ENCODE measurements at places on chromosomes 3 and 15. TPM values are rescaled to one million over a fixed set of nuclear protein-coding genes. Genes with fewer than 3 reads are reported as not detected.
A peak's percentile ranks its signal among the peaks of the same experiment; 100 is the strongest.

DNA sequence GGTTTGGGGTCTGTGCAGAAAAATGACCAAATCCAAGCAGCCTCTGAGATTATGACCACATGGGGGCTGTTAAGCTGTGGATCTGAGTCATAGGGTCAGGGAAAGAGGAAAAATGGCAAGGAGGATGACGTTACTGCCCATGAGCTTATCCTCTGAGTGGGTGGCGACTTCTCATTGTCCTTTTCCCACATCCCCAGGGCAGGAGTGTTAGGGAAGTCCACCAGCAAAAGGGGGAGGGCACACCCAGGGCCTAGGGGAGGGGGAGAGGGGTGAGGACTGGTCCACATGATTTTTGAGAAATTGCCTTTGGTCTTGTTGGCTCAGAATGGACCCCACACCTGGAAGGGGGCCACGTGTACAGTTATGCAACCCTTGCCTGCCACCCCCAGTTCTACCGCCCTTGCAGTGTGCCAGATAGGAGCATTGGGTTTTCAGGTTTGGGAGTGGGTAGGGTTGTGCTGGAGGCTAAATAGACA lies 2.6 kb downstream of the CD276 start:
- DNase-seq: no peak

DNA sequence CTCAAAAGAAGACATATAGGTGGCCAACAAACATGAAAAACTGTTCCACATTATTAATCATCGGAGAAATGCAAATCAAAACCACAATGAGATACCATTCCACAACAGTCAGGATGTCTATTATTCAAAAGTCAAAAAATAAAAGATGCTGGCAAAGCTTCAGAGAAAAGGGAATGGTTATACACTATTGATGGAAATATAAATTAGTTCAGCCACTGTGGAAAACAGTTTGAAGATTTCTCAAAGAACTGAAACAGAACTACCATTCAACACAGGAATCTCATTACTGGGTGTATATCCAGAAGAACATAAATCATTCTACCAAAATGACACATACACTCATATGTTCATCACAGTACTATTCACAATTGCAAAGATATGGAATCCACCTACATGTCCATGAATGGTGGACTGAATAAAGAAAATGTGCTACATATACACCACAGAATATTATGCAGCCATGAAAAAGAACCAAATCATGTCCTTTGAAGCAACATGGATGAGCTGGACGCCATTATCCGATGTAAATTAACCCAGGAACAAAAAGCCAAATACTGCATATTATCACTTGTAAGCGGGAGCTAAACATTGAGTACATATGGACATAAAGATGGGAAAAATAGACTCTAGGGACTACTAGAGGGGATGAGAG lies 32.7 kb upstream of the DGKG start:
- DNase-seq: no peak

The IFT80 gene
- total RNA-seq: 8.3 TPM

The MSL2 gene
- total RNA-seq: 20.1 TPM

GRCh38 chr3:23539185-23539584 lies 266.6 kb upstream of the UBE2E1 start:
- DNase-seq: no peak

- DNase-seq: no peak
Observed at GRCh38 chr3:29514912-29515311, 234.0 kb downstream of the RBMS3 start.

GRCh38 chr15:49339656-49340055 lies 83.4 kb upstream of the FGF7 start:
- no peak for DNase-seq

DNA sequence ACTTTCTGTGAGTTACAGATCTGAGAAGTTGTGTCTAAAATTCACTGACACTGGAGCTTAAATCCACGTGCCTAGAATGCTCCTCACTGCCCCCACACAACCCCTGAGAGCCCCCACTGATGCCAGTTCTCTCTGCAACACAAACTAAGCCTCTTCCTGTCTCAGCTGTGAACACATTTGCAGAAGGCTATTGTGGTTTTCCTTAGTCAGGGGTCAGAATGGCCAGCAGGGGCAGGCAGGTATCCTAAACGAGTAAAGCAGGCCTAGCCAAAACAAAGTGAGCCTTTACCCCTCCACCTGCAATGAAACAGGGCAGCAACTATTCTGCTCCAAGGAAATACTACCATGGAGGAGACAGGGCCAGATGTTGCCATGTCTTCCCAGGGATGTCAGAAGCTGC lies 78.6 kb downstream of the FHIT start:
- DNase-seq: no peak

DNA sequence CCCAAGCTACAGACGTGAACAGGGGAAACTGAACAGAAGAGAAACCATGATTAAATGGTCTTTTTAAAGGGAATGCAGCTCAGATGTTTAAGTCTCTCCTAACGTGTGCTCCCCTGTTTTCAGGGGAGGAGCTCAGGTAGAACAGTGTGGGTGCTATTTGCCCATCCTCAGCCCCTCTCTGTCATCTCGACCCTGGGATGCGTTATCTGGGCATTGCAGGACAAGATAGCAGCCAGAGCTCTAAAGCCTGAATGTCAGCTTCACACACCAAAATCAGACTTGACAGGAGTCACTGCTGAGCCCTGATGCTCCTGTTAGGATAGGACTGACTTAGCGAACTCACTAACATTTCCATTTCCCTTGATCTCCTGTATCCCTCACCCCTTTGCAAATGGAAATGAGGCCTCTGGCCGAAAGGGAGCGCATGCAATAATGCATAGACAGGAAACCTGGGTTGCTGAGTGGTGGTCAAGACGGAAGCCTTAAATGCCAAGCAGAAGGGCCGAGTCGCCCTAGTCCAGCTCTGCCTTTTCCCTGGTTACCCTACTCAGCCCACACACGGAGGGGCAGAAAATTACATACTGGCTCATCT lies 234.9 kb upstream of the TPM1 start:
- DNase-seq: no peak

- no peak for DNase-seq
Observed at GRCh38 chr3:60754617-60755016, 496.6 kb downstream of the FHIT start.

GRCh38 chr3:73216310-73216709 lies 154.9 kb downstream of the EBLN2 start:
- no peak for DNase-seq

GRCh38 chr3:194098081-194098842 lies 37.7 kb upstream of the HES1 start:
- DNase-seq: no peak

- no peak for DNase-seq
Observed at GRCh38 chr15:58222679-58223078, 84.5 kb downstream of the AQP9 start.

DNA sequence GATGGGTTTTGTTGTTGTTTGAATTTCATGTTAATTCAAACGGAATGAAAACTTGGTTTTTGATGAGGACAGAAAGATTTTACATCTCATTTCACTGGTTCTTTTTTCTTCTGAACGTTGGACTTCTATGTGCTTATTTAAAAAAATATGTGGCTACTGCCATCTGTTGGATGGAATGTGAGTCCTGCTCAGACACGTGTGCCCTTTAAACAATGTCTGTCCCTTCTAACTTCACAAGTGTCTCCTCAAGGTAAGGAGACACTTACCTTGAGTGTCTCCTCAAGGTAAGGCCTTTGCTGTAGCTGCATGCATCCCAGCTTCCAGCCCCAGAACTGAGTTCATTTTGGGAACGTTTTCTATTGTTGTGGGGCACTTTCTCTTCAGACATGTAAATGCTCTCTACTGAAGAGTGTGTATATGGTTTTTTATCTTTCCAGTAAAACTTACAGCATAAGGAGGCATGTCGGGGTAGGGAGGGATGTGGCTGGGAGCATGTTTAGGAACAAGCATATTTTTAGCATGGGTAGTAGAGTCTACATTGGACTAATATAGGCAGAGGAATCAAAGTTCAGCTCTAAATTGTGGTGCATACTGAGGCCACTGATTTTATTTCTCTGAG lies 63.1 kb upstream of the UBE3A start:
- no peak for DNase-seq

DNA sequence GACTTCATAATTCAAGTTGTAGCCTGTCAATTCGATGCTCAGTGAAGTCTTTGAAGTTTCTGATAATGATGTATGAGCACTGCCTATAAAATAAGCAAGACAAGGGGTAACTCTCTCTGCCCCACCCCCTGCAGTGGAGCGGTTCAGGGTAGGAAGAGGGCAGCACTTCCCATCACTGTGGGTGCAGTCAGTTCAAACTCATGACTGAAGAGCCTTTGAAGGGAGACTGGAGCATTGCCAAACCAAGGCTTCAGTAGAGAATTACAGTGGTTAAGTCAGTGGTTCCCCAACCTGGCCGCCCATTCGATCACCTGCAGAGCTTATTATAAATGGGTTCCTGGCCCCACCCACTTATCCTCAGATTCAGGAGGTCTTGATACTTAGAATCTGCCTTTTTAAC lies 190.6 kb downstream of the SHQ1 start:
- no peak for DNase-seq

DNA sequence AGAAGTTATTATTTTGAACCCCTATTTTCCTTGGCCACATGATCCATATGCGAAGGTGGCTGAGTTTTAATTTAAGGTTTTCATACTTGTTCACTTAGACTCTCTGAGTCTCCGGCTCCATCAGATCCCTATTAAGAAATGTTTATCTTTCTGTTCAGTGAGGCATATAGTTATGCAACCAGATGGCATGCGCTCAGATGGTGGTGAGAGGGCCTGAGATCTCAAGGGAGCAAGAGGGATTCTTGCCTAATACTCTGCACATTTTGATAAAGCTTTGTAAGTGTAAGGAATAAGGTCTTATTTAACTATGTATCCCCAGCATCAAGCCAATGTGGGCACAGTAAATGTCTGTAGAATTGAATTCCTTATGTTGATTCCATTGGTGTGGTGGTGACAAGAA lies 78.9 kb upstream of the DPH6 start:
- peak; percentile 30 for DNase-seq

The PARP15 gene
- total RNA-seq: 0.40 TPM

DNA sequence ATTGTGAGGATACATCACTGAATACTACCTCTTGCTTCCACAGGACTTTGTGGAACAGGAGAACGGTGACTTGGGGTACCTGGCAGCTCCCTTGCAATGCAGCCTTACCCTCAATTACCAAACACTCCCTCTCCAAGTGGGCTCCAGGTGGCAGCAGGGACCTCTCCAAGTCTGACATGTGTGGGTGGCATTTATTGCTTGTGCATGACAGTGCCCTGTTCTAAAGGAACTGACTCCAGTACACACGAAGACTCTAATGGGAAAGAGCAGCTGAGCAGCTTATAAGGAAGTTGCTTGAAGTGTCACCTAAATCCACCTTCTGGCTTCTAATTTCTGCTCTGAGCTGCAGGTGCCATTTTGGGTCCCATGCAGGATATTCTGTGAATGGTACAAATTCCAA lies 174.1 kb upstream of the SLCO3A1 start:
- DNase-seq: no peak

DNA sequence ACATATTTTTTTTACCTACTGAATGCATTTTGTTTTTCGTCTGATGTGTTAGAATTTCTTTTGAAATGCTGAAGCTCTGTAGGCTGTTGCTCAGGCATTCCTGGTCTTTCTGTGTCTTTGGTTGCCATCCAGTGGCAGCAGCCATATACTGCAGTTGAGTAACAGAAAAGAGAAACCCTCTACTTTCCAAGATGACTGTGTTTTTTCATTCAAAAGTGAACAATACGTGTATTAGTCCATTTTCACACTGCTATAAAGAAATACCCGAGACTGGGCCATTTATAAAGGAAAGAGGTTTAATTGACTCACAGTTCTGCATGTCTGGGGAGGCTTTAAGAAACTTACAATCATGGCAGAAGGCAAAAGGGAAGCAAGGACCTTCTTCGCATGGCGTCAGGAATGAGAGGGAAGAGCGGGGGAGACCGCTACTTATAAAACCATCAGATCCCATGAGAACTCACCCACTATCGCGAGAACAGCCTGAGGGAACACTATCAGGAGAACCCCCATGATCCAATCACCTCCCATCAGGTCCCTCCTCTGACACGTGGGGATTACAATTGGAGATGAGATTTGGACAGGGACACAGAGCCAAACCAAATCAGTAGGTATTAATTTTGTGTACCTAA lies 4.7 kb upstream of the GOLGA8B start:
- DNase-seq: no peak

- DNase-seq: no peak
Observed at GRCh38 chr15:37109168-37109871, 9.0 kb upstream of the MEIS2 start.

GRCh38 chr3:42673082-42673481 lies 12.3 kb upstream of the KLHL40 start:
- DNase-seq: no peak

GRCh38 chr3:50299929-50300680 lies 900 bp upstream of the HYAL3 start:
- DNase-seq: no peak

The PEAK1 gene
- total RNA-seq: 59.9 TPM

DNA sequence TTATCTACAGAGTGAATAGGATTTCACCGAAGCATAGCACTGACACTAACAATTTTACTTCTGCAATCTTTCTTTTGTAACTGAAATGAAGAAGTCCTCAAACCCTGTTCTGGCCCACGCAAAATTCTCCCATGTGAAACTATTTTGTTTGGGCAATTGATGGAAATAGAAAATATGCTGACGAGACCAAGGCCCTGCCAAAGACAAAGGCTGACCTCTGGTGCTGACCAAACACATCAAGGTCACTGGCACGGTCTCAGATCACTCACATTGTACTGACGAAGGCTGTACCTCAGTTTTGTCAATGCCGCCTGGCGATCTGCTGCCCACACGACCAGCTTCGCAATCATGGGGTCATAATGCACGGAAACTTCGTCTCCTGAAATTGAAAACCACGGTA lies 58.4 kb upstream of the DCUN1D1 start:
- no peak for DNase-seq

DNA sequence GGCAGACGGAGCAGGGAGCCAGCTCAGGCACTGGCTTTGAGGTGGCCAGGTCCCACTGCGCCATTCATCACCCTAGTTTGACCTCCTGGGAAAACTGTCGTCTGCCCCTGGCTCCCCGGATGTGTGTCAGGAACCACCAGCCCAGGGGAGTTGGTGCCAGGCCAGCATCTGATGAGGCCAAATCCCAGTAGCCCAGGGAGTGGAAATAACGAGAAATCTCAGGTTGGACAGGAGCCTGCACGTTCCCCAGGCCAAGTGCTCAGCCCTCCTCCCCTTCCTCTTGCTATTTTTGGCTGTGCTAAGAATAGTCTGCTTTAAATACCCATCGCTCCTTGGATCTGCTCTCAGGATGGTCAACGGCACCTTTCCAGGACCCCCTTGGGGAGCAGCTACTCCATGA lies 93.1 kb upstream of the RPL32 start:
- peak; percentile 83 for DNase-seq

- DNase-seq: no peak
Observed at GRCh38 chr15:72227720-72228119, 3.3 kb downstream of the PKM start.

DNA sequence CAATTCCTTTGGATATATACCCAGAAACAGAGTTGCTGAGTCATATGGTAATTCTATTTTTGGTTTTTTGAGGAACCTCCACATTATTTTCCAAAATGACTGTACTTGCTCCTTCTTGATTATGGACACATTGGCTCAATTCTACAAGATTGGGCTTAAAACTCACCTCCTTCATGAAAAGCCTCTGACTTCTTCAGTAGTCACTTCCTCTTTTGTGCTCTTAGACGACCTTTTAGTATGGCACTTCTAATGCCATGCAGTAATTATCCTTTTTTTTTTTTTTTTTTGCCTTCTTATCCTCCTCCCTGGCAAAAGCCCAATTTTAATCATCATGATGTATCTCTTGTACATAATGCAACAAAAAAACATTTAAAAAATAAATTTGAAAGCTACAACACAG lies 33.0 kb upstream of the ABHD17C start:
- DNase-seq: no peak

- DNase-seq: no peak
Observed at GRCh38 chr3:58986654-58987053, 63.2 kb downstream of the CFAP20DC start.

- no peak for DNase-seq
Observed at GRCh38 chr3:126496894-126497850, 20.4 kb downstream of the UROC1 start.

All from Right ventricle myocardium superior (tissue), 1 donor.